ENCODE measurements at places on chromosomes 2 and 18.

DNA sequence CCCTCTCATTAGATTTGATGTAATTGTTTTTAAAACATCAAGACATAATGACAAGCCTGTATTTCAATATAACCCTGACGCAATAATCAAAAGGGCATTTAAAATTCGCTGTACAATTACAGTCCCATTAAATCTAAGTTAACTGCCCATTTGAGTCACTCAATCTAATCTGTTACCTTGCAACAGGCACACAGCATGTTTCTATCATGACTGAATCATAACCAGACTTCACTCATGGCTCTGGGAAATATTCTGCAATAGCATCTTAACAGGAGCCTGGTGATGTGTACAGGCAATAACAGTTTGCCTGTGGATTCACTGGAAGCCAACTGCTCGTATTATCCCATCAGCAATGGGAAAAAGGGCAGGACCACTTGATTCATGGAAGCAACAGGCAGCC, 142.3 kb upstream of the NCKAP5 start:
- no peak for DNase-seq

GRCh38 chr2:31944828-31945571, 65.8 kb downstream of the MEMO1 start:
- DNase-seq = no peak

DNA sequence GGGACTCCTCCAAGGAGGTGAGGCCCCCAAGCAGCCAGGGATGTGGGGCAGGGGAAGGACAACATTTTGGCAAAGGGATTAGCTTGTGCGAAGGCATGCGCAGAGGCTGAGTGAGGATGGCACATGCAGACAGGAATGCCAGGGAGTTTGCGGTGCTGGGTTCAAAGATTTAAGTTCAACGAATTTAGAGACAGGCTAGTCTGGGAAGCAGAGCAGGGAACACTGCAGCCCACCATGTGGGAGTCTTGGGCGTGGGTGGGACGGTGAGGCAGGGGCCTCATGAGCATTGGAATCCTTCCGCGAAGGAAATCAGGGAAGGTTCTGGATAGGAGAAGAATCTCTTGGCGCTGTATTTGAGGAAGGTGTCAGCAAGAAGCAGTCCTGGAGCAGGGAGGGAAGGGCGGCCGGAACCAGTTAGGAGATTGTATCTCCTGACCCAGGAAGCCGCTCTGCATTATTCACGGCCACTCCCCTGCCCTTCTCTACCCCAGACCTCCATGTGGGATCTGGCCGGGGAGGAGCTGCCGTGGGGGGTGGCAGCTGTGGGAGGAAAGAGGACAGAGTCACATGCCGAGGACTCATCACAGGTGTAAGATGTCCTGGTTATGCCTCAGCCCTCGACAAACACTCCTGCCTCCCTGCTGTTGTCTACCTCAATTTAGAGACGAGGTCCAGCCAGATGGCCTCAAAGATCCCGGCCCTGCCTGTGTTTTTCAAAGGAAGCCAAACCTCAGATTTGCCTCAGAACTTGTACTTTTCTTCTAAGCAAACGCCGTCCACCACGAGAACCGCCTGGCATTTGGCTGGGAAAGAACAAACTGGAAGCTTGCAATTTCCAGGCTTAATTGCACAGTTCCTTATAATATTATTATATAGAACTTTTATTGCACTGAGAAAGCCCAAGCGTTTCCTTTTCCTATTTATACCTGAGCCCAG, 123.7 kb upstream of the SMAD2 start:
- no peak for DNase-seq

- peak; percentile 57 for DNase-seq
Observed at GRCh38 chr2:12412898-12413305, 303.8 kb upstream of the TRIB2 start.

- DNase-seq = no peak
Observed at GRCh38 chr18:27075828-27076227, 109.3 kb downstream of the CHST9 start.

- DNase-seq = no peak
Observed at GRCh38 chr18:48576457-48576771, 37.6 kb downstream of the CTIF start.

DNA sequence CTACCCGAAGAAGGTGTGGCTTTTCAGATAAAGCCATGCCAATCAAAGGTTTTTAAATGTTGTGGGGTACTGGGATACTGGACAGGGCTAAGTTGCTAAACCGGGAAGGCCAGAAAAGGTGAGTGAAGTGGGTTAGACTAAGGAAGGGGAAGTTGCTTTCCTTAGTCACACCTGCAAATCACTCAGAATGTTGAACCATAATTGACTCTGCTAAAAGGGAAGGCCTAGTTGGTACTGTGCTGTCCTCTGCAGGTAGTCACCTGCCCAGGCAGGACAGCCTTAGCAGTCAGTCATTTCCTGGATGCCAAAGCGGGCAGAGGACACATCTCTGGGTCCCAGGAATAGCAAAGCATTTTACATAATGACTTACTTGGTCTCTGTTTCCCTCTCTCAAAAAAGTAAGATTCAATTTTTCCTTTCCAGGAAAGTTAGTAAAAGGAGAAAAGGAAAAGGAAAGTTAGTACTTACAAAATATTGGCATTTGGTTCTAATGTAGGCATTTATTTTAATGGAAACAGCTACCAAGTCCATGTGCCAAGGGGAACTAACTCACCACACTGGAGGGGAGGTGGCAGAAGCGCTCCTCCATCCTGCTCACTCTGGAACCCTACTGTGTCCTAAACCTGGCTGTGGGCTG, 60.3 kb downstream of the RFTN2 start:
- no peak for DNase-seq

GRCh38 chr18:49022311-49023161, 71.8 kb upstream of the SMAD7 start:
- DNase-seq = no peak
